Erythroblast (primary cell): ENCODE measurements at places on chromosomes 12 and 14.
A peak's percentile ranks its signal among the peaks of the same experiment; 100 is the strongest.

GRCh38 chr12:100404769-100405407 is 48.0 kb downstream of the SLC17A8 start:
- DNase-seq = peak; percentile 78

- DNase-seq = no peak
Measured at GRCh38 chr14:70315942-70316341, 43.5 kb downstream of the COX16 start.

GRCh38 chr14:104086210-104086660 is 735 bp downstream of the ASPG start:
- no peak for DNase-seq

GRCh38 chr14:28876572-28876945 is 110.0 kb downstream of the FOXG1 start:
- no peak for DNase-seq

- DNase-seq = no peak
Measured at GRCh38 chr14:22383515-22384166, 205.4 kb downstream of the DAD1 start.

- DNase-seq = no peak
Measured at GRCh38 chr14:102903248-102903888, 19.1 kb upstream of the AMN start.

DNA sequence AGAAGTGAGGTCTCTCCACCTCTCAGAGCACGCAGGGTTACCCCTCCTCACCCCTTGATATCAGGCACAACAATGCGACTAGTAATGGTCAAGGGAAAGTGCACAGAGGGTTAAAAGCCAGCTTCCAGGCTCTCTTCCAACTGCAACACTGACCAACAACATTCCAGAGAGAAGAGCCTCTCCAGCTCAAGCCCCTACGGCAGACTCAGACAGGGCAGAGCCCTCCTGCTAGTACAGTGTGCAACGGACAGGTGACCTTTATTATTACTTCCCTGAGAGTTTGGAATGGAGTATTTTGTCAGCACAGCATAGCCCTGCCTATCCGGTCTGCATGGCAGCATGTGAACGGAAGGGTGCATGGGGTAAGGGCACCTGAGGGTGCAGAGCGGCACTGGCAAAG is 73.0 kb downstream of the PTPN21 start:
- DNase-seq = no peak

DNA sequence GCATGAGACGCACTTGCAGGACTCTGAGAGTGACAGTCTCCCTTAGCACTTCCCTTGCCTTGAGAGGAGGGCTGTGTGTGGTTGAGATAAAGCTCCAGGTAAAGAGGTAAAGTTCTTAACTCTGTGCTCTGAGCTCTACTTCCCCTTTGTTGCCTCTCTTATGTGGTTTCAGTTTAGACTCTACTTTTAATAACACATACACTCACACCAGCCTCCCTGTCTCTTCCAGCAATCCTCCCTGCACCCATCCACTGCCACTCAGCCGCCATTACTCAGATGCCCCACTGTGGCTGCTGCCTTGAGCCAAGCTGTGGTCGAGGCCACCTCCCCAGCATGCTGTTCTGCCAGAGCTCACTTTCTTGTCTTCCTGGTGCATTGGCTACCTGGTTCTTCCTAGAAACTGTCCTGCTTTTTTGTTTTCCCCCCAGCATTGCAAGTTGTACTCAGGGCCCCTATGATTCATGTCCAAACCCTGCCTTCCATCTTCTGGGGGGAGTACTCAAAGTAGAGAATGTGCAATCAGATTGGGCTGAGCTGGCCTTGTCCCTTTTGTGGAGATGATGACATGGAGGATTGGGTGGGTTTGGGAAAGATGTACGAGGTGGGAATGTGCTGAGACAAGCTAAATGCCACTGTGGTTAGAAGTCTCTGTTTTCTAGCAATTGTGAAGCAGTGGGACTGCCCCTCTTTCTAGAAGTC is 115.5 kb upstream of the PARP11 start:
- DNase-seq = no peak

- DNase-seq = no peak
Measured at GRCh38 chr12:50626026-50626425, 121.2 kb downstream of the DIP2B start.

- DNase-seq = no peak
Measured at GRCh38 chr12:88944397-88944796, 364.1 kb upstream of the KITLG start.

- DNase-seq = no peak
Measured at GRCh38 chr14:86708846-86709339, 1178.9 kb downstream of the FLRT2 start.

DNA sequence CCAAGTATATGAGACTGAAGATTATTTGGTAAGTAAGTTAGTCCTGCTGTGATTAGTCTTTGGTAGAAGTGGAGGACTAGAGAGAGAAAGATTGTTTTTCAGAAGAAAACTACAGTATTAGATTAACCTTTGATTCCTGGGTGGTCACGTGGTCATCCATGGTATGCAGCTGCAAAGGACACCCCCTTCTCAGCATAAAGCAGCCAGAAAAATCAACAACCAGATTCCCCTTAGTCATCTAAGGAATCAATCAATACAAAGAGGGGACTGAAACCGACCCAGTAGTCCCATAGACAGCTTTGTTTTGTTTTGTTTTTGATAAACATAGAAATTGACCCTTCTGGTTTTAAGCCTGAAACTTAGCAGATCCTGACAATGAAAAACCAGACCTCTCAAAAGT is 30.3 kb upstream of the MDGA2 start:
- DNase-seq = no peak

DNA sequence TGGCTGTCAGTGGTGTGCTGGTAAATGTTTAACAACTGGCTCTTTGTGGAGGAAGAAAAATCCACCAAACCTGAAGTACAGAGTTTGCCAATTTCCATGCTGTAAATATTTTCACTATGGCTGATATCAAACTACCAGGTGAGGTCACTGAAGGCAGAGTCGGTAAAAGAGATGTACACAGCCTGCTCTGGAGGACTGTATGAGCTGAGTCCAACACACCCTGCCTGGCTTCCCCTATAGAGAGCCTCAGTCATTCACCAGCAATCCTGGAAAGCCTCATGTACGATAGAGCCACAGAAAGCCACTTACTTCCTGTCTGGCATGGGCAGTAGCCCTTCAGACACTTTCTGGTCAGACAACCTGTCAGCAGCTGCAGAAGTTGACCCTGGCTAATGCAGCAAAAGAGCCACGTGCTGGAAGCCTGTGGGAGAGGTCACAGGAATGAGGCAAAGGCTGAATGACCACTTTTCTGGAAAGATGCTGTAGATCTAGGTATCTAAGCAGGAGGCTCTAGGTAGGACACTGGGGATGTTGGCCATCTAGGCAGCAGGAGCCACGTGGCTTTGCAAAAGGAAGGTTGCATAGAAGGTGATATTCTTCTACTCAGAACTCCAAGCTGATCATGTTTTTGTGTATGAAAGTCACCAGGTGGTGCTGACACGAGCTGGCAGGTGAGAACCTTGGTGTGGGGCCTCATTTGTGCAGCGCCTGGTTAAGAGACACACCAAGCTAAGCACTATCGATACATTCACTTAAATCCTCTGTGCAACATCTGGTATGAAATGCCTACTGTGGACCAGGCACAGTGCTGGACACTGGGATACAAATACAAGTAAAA is 553.9 kb downstream of the VRK1 start:
- DNase-seq = no peak

GRCh38 chr14:23442721-23443356 is 7.4 kb upstream of the MYH7 start:
- DNase-seq = no peak

DNA sequence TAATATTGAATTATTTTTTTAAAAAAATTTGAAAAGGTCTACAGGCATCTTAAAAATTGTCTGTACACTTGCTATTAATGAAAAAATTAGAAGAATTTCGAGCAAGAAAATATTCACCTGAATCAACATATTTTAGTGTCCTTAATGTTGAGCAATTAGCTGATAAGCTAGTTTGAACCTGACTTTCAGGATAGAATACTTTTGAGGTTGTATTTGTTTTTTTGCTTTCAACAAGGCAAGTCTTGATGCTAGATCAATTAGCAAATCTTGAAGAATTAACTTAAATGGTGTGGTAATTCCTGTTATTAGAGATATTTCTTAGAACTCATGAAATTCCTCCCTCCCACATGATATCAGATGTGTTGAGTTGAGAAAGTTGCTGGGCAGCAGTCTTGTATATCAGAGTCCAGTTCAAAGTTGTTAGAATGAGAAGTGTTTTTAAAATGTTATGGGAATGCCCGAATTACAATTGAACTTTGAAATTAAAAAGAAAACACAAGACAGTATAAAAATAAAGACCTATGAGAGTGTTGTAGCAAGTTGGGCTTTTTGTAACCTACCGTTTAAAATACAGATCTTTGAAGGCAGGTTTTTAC is 119.2 kb downstream of the TRMT5 start:
- no peak for DNase-seq
